ENCODE measurements at places on chromosomes 12 and 14.

DNA sequence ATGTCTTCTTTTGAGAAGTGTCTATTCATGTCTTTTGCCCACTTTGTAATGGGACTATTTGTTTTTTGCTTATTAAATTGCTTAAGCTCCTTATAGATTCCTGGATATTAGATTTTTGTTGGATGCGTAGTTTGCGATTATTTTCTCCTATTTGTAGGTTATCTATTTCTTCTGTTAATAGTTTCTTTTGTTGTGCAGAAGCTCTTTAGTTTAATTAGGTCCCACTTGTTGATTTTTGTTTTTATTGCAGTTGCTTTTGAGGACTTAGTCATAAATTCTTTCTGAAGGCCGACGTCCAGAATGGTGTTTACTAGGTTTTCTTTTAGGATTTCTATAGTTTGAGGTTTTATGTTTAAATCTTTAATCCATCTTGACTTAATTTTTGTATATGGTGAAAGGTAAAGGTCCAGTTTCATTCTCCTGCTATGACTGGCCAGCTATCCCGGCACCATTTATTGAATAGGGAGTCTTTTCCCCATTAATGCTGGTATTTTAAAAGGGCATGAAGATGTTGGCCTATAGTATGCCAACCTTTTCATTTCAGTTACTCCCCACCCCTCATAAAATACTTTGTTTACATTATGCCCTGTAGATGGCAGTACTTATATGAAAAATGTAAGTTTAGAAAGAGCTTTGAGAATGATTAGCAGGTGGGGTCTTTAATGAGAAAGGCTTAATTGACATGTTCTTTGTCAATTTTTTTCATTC is 62.9 kb upstream of the PSMA6 start:
- DNase-seq = no peak

DNA sequence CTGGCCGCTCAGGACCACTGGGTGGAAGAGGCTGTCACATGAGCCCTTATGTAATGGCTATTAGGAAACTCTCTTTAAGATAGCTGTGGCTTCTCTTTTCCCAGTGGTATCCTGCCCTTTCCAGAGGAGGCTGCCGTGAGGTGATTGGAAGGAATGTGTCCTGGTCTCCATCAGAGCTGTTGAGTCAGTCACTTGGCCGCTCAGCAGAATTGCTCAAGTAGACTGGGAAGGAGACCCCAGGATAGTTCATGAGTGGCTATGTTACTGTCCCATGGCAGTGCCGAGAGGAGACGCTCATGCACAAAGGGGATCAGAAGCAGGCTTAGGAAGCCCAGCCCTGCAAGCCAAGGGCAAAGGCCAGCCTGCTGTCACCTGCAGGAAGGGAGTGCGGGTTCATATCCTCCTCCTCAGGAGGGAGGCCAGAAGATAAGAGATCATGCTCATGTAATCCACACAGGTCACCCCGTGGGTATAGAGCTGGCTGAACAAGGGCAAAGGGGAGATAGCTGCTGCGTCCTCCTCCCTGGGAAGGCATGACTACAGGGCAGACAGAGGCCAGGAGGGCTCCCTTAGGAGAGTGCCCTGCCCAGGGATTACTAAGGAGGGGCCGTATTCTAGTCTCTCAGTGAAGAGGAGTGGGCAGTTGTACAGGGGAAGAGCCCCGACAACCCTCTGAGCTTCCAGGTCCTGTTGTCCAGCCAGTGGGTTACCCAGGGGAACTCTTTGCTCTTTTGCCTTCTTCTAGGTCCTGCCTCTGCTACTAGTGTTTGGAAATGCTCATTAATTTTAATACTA is 137.0 kb upstream of the MAX start:
- DNase-seq = peak; percentile 71

DNA sequence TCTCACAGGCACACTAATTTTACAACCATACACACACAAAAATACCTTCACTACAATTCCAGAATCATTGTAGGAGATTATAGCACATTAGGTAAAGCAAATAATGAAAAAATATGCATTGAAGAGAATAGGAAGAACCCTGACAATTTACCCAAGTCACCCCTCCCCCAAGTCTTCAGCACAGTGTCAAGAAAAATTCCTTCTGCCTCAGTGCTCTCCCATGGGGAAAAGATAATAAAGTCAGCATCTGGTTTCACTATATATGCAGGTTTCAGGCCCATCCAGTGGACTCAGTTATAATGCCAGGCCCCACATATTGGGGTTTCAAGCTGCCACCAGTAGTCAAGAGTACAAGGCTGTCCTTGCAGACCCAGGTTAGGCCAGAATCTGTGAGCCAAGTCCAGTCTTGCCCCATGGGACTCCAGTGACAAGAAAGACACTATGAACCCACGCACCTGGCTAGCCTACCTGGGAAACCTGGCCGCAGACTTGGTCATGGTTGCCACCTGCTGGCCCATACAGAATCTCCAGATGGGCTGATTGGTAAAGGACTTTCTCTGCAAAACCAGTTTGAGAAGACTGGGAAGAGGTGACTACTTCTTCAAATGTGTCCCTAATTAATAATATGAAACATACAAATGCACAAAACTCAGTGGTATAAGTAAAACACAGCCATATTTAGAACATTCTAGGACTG is 398.6 kb upstream of the FLRT2 start:
- DNase-seq = peak; percentile 25

GRCh38 chr12:64154677-64155076 is 67.4 kb downstream of the KICS2 start:
- DNase-seq = no peak

- no peak for DNase-seq
Observed at GRCh38 chr12:57149245-57149900, 2.0 kb upstream of the LRP1-AS start.

DNA sequence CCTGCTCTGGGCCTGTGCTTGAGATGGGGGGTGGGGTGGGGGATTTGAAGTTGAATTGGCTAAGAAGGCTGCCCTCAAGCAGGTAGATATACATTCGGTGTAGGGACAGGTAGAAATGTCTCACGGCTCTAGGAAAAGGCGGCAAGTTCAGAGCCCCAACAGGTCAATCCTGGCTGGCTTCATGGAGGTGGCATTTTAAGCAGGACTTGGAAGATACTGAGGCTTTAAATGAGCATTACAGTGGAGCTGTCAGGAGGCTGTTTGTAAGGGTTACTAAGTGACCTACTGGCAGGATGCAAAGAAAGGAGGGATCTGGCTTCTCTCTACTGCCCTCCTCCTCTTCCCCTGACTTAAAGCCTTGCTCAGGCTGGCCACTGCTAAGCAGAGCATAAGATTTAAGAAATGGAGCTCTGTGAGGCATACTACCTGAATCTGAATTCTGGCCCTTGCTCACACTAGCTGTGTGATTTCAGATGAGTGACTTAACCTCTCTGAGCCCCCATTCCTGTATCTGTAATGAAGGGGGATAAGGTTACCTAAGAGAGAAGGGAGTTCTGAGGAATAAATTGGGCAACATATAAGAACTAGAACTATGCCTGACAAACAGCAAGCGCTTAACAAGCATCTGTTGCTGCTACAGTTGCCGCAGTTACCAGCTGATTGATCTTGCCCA is 61.6 kb downstream of the SLC24A4 start:
- DNase-seq = no peak

DNA sequence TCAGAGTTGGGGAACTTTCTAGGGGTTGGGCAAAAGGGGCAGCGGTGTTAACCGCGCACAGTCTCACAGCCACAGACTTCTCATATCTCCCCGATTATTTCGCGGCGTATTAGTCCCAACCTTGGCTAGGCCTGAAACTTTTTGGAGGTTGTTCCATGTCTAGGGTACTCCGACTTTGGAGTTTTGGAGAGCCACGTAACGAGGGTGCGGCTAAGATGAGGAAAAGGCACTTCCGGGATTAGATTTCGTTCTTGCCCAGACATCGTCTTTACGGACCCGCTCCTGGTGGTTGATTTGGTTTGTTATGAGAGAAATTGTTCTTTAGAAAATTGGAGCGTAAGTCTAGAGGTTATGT is 513 bp downstream of the CCNK start:
- DNase-seq = no peak

DNA sequence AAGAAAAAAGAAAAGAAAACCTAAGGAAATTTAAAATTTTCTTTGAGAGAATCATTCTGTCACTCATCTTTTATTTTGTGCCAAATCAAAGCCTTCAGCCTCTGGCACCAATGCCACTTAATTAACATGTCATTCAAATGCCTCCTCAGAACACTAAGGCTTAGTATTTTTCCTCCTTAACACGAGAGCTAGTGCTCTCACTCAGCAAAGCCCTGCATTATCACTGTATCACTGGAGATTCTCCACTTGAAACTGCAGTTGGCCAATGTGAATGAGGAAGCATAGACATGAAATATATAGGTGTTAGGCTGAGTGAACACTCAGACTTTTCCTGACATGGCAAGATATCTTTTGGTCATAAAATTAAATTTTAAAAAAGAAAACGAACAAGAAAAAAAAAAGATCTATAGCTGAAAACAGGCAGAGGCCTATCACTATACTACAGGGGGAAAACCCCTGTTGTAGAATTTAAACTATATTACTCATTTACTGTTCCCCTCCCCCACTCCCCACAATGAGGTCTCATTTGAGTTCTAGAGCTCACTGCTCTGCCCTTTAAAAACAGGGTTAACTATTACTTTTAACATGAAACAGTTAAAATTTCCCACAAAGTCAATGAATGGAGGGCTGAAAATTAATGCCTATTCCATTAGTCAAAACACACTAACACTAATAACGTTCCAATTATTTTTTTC is 5.1 kb downstream of the MBIP start:
- peak; percentile 23 for DNase-seq

- DNase-seq = peak; percentile 100
Observed at GRCh38 chr12:95634622-95635621, 83.6 kb upstream of the USP44 start.

- DNase-seq = no peak
Observed at GRCh38 chr12:11085419-11085818, 6.7 kb downstream of the TAS2R43 start.

DNA sequence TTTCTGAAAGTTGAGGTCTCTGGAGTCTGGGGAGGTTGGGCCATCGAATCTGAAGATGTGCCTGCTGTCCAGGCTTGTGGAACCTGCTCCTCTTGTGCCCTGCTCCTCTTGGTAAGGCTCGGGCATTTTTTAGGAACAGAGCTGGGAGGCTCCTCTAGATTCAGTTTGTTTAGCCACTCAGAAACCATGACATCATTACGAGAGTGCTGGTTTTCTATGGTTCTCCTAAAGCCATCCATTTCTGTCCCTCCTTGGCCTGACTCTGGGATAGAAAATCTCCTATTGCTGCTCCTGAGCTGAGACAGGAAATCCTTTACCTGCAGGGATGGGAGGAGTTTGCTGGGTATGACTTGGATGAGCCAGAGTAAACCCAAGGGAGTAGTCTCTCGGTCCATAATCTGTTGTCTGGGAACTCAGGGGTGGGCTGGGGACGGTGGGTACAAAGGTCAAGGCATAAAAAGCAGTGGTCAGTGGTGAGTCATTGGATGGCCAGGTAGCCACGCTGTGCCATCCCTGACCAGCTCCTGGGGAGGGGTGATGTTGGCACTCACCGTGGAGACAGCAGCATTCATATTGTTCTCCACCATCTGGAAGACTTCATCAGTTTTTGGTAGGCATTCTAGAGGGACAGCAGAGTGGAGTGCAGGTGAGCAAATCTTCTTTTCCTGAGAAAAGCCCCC is 2.4 kb upstream of the ADCY4 start:
- no peak for DNase-seq

- no peak for DNase-seq
Observed at GRCh38 chr12:30145684-30146032, 361.9 kb upstream of the TMTC1 start.

DNA sequence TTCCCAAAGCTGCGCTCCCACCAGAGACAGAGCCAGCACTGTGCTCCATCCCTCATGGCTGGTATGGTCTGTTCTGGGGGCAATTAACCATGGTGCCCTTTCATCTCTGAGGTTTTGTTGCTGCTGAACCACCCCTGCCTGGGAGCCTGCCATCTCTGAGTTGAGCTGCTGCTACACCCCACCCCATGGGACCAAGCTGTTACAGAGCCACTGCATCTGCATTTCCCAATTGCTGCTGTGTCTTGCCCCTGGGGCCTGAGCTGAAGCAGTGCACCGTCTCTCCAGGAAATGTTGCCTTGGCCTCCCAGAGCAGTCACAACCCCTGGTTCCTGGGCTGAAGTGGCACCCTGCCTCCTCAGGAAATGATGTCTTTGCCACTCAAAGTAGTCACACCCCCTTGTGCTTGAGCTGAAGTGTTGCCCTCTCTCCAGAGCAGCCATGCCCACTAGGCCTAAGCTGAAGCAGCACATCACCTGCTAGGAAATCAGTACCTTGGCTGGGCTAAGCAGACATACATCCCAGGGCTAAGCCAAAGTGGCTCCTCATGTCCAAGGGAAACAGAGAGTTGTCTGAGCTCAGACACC is 140.3 kb downstream of the RERGL start:
- no peak for DNase-seq

DNA sequence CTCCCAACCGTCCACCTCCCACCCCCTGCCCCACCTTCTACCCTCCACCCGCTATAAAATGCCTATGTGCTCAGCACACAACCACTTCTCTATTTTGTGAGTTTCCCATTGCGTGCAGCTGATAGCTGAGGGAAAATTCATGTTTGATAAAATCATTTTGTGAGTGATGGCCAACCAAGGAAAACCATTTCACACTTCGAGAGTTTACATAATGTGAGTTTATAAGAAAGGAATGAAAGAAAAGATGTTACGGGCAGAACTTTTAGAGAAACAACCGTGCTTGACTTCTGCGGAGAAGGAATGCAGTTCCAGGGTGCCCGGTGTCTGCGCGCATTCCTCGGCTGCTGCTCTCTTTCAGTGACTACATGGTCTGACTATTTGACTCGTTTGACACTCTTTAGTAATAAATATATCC is 140.9 kb downstream of the EFCAB11 start:
- DNase-seq = peak; percentile 65

- no peak for DNase-seq
Observed at GRCh38 chr14:97513891-97514290, 716.7 kb downstream of the VRK1 start.

GRCh38 chr12:113857371-113857770 is 108.8 kb downstream of the RBM19 start:
- DNase-seq = no peak

GRCh38 chr12:11705010-11705409 is 55.5 kb downstream of the ETV6 start:
- DNase-seq = peak; percentile 94

GRCh38 chr12:44334347-44334746 is 498.5 kb downstream of the TMEM117 start:
- peak; percentile 27 for DNase-seq

DNA sequence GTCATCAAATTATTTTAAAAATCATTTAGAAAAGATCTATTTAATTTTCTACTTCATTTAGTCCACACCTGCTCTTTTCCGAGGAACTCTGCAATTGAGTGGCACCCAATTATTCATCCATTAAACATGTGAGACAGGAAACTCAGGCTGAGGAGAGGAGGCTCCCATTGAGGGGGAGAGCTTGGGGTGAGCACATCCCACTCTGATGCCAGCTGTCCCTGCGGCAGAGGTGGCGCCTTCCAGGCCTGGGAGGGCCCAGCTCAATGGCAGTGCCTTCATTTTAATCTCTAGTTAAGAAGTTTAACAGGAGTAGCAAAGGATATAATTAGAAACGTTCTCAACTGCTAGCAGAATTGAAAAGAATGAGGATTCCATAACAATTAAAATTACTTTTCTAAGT is 92.0 kb downstream of the ITPR2 start:
- DNase-seq = peak; percentile 46

GRCh38 chr12:105733579-105733978 is 403.1 kb downstream of the C12orf75 start:
- no peak for DNase-seq

- DNase-seq = peak; percentile 89
Observed at GRCh38 chr12:96399919-96400630, at the start of gene CDK17. CDK17 (minus strand) TSS chr12:96400439; CDS start chr12:96334836, 65,603 bp downstream.

GRCh38 chr12:84117190-84117589 is 795.4 kb downstream of the SLC6A15 start:
- DNase-seq = no peak

GRCh38 chr12:31773223-31773750 is 44.5 kb upstream of the AMN1 start:
- DNase-seq = no peak
